ENCODE measurements at places on chromosomes 2 and 18. TPM values are rescaled to one million over a fixed set of nuclear protein-coding genes. Genes with fewer than 3 reads are reported as not detected.

DNA sequence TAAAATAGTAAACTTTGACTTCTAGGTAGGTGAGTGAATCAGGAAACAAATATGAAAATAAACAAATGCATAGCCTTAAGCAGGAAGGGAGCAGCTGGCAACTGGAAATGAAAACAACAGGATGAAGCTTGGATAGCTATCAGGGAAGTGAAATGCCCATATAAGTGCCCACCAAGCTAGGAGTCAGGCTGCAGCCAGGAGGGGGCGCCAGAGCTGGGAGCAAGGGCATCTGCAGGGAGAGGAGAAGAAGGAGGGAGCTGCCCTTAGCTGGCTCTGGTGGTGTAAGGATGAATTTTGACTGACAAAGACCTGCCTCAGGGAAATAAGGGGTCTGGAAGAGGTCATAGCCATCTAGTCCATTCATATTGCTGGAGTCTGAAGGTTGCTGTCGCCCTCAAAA, 298.3 kb downstream of the TDRD15 start:
- DNase-seq: no peak

DNA sequence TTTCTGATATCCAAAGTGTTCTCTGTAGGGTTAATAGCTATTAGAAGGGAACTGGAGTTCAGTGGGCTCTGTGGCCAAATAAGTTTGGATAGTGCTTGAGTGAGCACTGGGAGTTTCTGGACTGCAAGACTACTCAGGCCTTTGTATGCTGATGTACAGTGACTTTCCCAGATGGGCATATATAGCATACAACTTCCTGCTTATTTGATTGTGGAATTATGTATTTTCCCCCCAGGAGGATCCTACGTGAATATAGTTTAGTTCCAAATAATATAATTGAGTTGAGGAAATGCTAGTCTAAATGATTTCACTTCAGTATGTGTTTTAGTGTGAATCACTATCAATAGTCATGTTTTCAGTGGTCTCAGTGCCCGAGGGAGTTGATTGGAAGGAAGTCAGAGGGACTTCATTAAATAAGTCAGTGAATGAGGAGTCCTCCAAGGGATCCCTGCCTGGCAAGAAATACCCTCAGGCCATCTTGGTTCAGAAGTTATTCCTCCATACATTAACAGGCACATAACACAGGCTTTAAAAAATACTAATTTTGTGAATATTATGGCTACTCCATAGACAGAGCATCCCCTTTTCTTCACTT, 251.4 kb downstream of the PRKCE start:
- DNase-seq: no peak

DNA sequence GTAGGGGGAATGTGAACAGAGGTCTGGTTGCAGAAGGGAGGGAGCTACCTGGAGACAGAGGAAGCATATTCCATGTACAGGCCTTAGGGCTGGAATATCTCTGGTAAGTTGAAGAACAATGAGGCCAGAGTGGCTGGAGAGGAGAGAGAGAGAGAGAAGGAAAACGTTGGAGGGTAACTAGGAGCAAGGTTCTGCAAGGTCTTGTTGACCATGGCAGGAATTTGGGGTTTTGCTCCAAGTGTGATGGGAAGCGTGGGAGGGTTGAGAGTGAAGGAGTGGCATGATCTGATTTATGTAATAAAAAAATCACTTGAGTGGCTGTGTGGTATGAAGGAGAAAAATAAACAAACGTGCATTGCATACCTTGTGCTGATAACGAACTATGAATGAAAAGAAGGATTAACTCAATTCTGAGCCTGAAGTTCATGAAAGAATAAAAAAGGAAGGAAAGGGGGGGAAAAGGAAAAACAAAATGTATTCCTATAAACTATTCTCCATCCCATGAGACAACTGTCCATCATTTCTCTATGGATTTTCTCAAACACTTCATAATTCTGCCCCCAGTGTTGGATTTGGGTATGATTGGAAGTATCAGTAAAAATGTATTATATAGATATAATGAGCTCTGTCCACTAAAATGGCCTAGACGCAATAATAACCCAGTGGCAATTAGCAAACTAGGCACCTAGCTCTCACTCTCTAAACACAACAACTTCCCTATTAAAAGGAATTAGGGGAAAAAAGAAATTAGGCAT, 59.7 kb upstream of the PMAIP1 start:
- DNase-seq: no peak

DNA sequence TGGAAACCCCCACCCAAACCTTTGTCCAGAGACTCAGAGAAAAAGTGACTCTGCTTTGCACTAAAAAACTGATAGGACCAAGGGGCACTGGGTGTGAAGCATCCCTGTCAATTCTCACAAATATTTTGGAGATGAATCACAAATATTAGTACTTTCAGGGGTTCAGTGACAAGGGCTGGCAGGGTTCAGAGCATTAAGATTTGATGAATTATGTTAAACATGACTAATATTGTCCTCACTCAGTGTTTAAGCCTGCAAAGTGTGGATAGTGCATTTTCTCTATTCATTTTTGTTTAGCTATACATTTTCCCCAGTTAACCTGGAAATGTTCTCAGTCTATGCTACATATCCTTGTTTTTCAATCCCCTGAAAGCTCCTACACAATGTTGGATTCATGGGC, 65.3 kb upstream of the CCDC68 start:
- no peak for DNase-seq

GRCh38 chr18:44729631-44730101, 49.0 kb downstream of the SETBP1 start:
- DNase-seq: no peak

GRCh38 chr2:114400890-114401289, 41.6 kb upstream of the DPP10 start:
- DNase-seq: no peak

- DNase-seq: peak; percentile 42
Measured at GRCh38 chr18:51110073-51110797, 80.2 kb downstream of the SMAD4 start.

- no peak for DNase-seq
Measured at GRCh38 chr18:13577091-13577697, 149.2 kb downstream of the FAM210A start.

- DNase-seq: no peak
Measured at GRCh38 chr2:38498045-38498481, 104.7 kb downstream of the HNRNPLL start.

GRCh38 chr2:28586867-28587266, 91.0 kb downstream of the PLB1 start:
- peak; percentile 59 for DNase-seq

DNA sequence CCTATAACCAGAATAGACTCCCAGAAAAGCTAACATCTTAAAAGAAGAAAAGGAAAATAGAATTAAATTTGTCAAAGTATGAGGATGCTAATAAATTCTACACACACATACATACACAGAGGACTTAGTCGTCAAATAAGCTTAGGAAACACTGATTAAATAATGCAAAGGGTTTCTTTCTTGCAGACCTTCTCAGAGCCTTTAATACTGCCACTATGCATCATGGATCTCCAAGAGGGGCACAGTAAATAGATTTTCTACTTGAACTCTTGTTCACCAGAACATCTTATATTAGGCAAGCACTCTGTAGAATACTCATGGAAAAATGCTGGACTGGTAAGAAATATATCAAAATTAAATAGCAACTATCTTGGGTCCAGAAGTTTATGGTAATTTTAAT, 69.4 kb downstream of the ANKRD44 start:
- no peak for DNase-seq

DNA sequence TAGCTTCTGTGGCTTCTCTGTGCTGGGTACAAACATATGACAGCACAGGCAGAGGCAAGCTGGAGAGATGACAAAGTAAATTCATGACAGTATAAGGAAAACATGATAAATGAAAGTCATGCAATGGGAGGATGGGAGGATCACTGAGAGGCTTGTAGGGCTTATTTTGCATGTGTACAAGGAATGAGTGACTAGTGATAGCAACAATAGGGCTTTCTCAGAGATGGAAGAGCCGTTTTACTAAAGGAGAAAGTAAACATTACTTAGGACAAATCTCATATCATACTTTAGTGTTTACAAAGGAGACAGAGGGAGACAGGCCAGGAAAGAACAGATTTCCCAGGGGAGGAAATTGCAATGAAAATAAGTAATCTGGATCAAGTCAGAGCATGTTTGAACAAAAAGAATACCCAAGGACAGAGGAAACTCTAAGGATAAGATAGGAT, 82.5 kb upstream of the RBMS1 start:
- no peak for DNase-seq

DNA sequence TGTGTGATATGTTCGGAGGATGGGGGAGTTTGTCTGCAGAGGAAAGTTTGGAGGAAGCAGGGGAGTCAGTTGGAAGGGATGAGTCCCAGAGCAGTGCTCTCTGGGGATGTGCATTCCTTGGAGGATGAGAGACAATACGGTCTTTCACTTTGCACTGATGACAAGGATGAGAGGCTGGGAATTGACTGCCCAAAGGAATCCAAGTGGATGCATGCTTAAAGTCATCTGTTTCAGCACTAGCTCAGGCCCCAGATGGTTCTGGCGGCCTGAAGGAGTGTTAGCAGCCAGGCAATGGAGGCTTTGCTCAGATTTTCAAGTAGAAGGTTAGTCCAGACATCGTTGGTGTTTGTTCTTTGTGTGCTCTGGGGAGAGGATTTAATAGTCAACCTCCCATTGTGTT, 100.2 kb downstream of the CRIM1 start:
- DNase-seq: no peak

DNA sequence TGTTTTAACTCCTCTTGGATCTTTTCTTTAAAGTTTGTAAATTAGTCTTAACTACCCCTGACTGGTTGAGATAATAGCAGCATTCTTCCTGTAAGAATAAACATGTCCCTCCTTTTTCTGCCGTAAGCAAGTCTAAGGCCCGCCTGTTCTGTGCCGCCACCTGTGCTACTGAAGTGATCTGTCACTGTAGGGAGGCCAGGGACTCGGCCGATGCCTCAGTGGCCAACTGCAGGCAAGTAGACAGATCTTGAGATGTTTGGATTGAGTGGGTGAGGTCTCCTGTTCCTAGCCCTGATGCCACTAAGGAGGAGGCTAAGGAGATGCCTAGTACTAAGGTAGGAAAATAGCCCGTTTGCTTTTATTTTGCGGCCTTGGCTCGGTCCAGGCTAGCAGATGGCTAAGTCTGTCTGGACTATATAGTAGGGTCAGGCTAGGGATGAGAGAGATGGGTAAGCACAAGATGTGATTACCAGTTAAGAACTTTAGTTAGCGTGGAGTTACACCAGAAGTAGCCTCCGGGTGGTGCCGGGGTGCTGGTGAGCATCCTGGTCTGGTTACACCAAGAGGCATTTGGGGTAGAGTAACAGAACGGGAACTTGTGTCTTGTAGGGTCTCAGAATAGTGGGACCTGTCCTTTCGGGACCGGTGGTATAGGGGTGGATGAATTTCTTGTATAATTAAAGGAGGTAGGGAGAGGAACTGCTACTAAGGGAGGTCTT, 584.2 kb downstream of the SUCLG1 start:
- DNase-seq: no peak

GRCh38 chr2:144275340-144275739, 244.6 kb downstream of the ZEB2 start:
- DNase-seq: no peak

GRCh38 chr2:191688934-191689695, 11.2 kb downstream of the NABP1 start:
- no peak for DNase-seq

DNA sequence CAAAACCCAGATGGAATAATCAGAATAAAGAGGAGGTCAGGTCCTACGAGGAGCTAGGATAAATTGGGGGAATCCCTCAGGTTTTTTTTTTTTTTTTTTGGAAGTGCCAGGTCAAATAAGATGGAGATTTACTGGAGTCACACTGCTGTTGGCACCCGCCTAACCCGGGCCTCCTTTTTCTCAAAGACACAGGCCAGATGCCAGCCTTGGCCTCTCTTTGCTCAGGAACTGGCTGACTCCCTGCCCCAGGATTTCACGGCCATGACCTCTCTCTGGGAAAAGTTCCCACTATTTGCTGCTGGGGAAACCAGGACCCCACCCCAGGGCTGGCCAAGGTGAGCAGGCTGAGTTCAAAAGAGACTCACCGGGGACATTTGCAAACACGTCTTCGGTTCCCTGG, 2.5 kb downstream of the CD8A start:
- no peak for DNase-seq

- DNase-seq: no peak
Measured at GRCh38 chr2:162106146-162106551, 32.1 kb upstream of the DPP4 start.

DNA sequence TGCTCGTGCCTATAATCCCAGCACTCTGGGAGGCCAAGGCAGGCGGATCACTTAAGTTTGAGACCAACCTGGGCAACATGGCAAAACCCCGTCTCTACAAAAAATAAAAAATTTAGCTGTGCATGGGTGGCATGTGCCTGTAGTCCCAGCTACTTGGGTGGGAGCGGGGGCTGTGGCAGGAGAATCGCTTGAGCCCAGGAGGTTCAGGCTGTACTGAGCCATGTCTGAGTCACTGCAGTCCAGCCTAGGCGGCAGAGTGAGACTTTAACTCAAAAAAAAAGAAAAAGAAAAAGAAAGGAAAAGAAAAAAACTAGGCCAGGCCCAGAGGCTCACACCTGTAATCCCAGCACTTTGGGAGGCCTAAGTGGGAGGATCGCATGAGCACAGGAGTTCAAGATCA, 30.8 kb downstream of the TWSG1 start:
- no peak for DNase-seq

- DNase-seq: no peak
Measured at GRCh38 chr18:55999641-56000040, 411.6 kb upstream of the TCF4 start.

DNA sequence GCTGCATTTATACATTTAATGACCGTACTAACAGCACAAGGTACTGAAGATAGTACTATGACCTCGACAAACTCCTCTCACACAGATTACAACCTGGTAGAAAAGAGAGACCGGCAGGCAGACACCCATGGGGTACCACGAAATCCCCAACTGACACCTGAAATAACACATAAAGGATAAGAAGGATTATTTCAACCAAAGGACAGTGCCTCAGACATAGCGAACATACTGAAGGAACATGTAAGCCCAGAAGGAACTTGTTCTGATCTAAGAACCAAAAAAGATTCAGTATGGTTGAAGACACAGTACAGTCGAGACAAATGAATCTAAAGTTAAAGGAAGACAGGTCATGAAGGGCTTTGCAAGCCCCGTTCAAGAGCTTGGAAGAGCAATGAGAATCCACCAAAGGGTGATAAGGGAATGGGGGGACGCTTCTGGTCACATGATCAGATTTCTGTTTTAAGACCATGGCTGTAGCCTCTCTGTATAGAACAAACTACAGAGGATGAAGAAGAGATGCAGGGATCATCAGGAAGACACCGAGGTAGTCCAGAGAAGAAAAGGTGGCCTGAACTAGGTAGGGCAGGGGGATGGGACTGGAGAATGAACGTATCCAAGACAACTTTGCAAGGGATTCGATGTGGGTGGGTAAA, 902 bp downstream of the MCFD2 start:
- no peak for DNase-seq

GRCh38 chr2:30380824-30381223, 66.2 kb upstream of the LCLAT1 start:
- no peak for DNase-seq

CTAGE1 gene
- total RNA-seq: not detected

DSC2 gene
- total RNA-seq: 0.16 TPM

KLHL14 gene
- 0.57 TPM for total RNA-seq

ANKRD30B gene
- total RNA-seq: not detected

MOB1A gene
- 132 TPM for total RNA-seq

IL1RL1 gene
- 0.35 TPM for total RNA-seq

LYPD6 gene
- not detected for total RNA-seq

KCNK3 gene
- total RNA-seq: 0.26 TPM

DNAJC27 gene
- total RNA-seq: 14.9 TPM

TMEM163 gene
- total RNA-seq: 0.18 TPM

HOXD10 gene
- total RNA-seq: not detected

SERPINB7 gene
- total RNA-seq: not detected

Data from T-cell (primary cell).